Activated effector memory CD4-positive, alpha-beta T cell treated with Interleukin-2 at 50 U/mL for 16 hours (primary cell): ENCODE measurements at places on chromosomes 5 and 9.

GRCh38 chr5:95959888-95960666 lies 1.6 kb downstream of the ELL2 start:
- DNase-seq: no peak

DNA sequence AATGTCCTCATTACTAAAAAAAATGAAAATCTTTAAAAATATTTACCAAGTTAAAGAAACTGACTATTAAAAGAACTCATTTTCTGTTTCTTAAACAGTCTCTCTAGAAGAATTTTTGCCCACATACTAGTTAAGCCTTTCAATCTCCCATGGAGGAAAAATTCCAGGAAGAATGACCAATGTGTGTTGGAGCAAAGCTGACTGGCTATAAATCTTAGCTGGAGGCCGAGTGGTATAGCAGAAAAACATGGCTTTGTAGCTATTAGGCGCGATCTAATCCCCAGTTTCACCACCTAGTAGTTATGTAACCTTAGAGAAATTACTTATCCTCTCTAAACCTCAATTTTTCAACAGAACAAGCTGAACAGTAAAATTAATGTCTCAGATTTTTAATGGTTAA lies 135.5 kb upstream of the PRLR start:
- DNase-seq: no peak

DNA sequence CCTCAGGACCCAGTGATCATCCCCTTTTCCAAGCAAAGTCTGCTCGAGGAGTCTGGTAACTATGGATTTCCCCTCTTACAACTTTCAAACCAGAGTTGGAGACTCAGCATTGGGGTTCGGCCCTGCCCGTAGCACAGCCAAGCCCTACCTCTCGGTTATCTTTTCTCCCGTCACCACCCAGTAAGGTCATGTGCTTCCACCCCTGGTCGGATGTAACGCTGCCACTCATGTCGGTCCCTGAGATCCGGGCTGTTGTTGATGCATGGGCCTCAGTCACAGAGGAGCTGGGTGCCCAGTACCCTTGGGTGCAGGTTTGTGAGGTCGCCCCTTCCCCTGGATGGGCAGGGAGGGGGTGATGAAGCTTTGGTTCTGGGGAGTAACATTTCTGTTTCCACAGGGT lies 1.2 kb downstream of the GALT start:
- no peak for DNase-seq

- DNase-seq: no peak
These were observed 42.6 kb upstream of the KIF2A start for GRCh38 chr5:62263401-62263800.

GRCh38 chr5:6833406-6833805 lies 120.2 kb downstream of the TENT4A start:
- no peak for DNase-seq

DNA sequence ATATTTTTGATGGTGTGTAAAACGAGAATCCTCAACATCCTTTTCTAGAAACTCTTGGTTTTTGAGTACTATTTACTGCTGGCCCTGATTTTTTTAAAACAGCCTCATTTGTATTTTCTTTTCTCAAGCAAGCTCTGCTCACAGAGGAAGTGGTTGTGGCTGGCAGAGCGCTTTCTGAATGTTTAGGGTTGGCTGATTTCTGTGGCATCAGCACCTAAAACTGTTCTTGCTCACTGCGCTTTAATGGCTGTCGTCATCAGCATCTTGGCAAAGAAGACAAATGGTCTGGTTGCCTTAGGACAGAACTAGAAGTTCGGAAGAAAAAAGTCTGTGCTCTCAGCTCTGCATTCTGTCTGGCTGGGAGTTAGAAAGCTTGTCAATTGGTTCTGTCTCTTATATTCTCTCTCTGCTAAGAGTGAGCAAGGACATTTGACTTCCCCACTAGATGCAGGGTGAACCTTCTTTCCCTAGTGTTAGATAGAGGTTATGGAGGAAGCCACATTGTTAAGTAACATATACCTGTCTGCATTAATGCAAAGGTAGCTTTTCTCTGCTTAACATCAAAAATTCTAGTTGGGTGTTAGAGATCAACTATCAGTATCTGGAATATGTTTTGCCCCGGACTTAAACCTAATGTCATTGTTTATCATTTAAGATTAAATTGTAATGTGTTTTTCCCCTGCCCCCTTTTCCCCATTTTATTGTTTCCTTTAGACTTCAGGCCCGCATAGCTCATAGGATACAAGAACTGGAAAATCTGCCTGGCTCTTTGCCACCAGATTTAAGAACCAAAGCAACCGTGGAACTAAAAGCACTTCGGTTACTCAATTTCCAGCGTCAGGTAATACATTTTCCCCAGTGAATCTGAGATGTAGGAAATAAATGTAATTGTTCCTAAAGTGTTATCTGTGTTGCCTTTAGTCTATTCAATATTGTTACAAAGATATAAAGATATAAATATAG lies 39.0 kb downstream of the SMARCA2 start:
- DNase-seq: peak; percentile 60

DNA sequence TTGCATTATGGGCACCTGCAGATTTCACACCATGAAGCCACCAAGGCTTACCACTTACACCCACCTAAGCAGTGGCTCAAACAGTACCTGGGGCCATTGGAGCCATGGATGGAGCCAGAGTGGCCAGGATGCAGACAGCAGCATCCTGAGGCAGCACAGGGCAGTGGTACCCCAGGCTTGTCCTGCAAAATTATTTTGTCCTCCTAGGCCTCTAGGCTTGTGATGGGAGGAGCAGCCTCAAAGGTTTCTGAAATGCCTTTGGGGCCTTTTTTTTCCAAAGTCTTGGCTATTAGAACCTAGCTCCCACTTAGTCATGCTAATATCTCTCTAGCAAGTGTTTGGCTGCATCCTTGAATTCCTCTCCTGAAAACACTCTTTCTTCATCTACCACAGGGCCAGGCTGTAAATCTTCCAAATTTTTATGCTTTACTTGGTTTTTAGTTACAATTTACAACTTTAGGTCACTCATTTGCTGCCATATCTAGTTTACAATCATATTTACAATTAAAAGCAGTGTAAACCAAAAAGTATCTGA lies 15.7 kb downstream of the TMC1 start:
- DNase-seq: no peak

- no peak for DNase-seq
These were observed 44.8 kb downstream of the LURAP1L start for GRCh38 chr9:12819436-12820185.

DNA sequence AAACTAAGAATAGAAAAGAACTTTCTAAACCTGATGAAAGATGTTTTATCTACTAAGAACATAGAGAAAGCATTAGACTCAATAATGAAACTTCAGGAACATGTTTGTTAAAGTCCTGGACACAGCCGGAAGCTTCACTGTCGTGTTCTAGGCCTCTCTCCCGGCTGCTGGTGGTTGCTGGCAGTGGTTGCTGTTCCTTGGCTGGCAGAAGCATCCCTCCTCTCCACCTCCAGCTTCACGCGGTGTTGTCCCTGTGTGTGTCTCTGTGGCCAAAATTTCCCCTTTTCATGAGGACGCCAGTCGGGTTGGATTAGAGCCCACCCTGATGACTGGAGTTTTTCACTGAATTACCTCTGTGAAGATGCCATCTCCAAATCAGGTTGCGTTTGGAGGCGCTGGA lies 6.5 kb upstream of the MED10 start:
- DNase-seq: no peak

DNA sequence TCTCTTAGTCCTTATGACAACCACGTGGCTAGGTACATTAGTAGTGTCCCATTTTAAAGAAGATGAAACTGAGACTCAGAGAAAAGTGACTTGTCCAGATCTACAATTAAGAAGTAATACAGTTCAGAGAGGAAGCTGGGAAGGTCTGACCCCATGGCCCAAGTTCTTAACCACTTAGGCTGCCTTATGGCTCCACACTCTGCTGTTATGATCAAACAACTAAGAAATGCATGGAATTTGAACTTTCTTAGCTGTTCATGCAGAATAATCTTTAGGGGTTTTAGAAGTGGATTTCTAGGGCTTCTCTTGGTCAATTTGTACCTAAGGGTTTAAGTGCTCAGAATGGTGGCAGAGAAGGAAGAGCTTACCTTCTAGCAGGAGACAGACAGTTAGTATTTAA lies 128.0 kb upstream of the MSX2 start:
- DNase-seq: no peak

DNA sequence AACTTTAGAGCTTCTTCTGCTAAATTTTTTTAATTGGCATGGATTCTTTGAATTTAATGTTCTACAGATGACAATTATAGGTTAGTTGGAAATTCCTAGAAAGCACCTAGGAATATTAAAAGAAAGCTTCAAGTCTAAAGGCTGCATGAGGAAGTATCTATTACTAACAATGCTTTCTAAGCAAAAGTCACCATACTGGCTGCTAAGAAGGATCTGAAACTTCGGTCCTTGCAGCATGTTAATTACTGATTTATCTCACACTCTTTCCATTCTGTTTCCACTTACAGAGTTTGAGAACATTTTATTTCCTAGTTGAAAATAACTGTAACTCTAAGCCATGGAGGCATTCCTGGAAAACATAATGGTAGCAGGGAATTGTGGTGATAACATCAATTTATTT lies 8.4 kb downstream of the SEMA6A start:
- DNase-seq: no peak

DNA sequence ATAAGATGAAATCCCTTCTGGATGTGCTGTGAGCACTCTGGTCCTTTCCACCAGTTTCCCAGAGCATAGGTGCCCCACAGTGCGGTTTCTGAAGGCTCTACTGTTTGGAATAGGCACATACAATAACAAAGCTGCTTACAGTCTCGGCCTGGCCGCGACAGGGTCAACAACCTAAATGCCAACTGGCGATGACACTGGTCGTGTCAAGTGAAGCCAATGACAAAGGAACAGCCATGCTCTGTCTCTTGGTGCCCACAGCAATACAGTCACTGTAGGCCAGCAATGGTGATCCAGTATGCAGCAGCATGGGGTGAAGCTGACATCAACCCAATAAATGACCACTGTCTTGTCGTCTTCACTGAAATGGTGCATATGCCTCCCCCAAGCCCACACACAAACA lies 47.8 kb upstream of the EQTN start:
- DNase-seq: no peak

GRCh38 chr5:147935032-147935431 lies 28.7 kb upstream of the C5orf46 start:
- DNase-seq: no peak

- DNase-seq: no peak
These were observed 11.7 kb upstream of the AQP3 start for GRCh38 chr9:33459115-33459514.

GRCh38 chr5:150525163-150525562 lies 17.2 kb downstream of the NDST1 start:
- DNase-seq: no peak

GRCh38 chr9:85055506-85056202 lies 386.1 kb downstream of the NTRK2 start:
- no peak for DNase-seq

DNA sequence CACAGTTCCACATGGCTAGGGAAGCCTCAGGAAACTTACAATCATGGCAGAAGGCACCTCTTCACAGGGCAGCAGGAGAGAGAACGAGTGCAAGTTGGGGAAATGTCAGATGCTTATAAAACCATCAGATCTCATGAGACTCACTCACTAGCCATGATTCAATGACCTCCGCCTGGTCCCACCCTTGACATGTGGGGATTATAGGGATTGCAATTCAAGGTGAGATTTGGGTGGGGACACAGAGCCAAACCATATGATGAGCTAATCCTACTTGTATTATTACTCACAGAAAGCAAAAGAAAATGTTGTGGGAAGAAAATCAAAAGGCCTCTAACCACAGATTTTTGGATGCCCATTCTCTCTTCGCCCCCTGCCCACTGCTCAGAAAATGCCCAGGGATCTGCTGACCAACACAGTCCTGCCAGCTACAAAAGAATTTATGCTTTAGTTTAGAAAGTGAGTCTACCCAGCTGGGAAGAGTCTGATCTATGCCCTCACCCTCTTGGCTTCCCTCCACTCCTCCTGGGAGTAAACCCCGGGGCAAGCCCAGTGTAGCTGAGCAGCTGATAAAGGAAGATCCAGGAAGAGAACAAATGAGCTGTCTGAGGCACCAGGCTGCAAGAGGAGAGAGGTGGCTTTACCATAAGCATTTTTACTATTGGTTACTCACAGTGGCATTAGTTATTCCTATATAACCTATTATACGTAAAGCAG lies 53.1 kb downstream of the RNF130 start:
- DNase-seq: no peak

GRCh38 chr9:38233343-38233742 lies 159.2 kb upstream of the ALDH1B1 start:
- DNase-seq: no peak

DNA sequence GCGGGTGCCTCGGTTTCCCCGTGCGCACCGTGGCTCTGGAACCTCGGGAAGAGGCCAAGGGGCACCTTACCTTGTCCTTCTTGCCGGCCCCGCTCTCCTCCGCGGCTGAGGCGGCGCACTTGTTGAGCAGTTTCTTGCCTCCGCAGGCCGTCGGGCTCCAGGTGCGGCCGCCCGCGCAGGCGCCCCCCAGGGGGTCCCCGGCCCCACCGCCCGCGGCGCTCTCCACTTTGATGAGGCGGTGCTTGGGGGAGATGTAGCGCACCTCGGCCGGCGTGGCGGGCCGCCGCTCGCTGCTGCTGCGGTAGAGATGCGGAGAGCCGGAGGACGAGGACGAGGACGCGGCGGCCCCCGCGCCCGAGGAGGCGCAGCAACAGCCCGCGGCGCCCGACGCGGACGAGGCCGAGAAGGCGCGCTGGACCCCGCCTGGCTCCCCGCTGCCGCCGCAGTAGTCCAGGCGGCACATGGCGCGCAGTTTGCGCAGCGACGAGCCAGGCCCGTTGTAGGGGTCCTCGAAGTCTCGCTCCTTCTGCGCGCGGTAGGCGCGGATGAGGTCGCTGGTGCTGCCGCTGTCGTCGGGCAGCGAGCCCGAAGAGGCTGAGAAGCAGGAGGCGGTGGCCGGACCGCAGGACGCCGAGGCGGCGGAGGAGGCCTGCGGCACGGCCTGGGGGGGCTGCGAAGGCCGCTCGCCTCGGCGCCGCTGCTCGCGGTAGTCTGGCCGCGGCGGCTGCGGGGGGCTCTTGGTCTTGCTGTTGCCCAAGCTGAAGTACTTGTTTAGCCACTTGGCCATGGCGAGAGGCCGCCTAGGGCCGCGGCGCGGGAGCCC lies 957 bp downstream of the SHB start:
- peak; percentile 5 for DNase-seq

GRCh38 chr9:125532412-125532811 lies 174.6 kb downstream of the MAPKAP1 start:
- DNase-seq: no peak

DNA sequence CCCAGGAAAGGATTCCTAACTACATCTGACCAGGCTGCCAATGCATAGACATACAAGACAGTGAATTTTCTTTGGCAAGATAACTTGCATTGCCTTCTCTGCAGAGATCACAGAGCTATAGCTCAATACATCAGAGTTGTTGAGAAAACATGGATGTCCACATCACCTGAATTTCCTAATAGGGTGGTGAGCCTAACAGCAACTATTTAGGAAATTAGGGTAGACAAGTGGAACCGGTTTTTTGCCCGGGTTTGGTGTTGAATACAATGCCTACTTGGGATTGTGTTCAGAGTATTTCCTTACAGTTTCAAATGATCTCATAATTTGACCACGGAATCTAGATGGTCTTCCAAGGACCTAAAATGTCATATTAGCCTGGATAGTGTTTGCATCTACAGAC lies 262.7 kb downstream of the KIF4B start:
- DNase-seq: no peak

- DNase-seq: no peak
These were observed 59.3 kb downstream of the SVEP1 start for GRCh38 chr9:110520120-110520701.

GRCh38 chr5:88092958-88093605 lies 175.6 kb downstream of the TMEM161B start:
- no peak for DNase-seq

GRCh38 chr9:91248707-91249106 lies 113.0 kb downstream of the AUH start:
- DNase-seq: no peak

- DNase-seq: no peak
These were observed 66.9 kb downstream of the SEMA4D start for GRCh38 chr9:89430995-89431394.
